Activated CD4-positive, alpha-beta memory T cell treated with anti-CD3 and anti-CD28 coated beads for 36 hours (primary cell): ENCODE measurements at places on chromosomes 16 and 17. TPM values are rescaled to one million over a fixed set of nuclear protein-coding genes. Genes with fewer than 3 reads are reported as not detected.
A peak's percentile ranks its signal among the peaks of the same experiment; 100 is the strongest.

The AOC2 gene
- 1.7 TPM for total RNA-seq

The NPIPA5 gene
- 11.5 TPM for total RNA-seq

The FBXO47 gene
- total RNA-seq: not detected

The KRT17 gene
- not detected for total RNA-seq

The PTGES3L gene
- total RNA-seq: 0.53 TPM

The PLLP gene
- not detected for total RNA-seq

The AP1G1 gene
- total RNA-seq: 65.9 TPM

The IGF2BP1 gene
- 0.29 TPM for total RNA-seq

The FOXL1 gene
- not detected for total RNA-seq

DNA sequence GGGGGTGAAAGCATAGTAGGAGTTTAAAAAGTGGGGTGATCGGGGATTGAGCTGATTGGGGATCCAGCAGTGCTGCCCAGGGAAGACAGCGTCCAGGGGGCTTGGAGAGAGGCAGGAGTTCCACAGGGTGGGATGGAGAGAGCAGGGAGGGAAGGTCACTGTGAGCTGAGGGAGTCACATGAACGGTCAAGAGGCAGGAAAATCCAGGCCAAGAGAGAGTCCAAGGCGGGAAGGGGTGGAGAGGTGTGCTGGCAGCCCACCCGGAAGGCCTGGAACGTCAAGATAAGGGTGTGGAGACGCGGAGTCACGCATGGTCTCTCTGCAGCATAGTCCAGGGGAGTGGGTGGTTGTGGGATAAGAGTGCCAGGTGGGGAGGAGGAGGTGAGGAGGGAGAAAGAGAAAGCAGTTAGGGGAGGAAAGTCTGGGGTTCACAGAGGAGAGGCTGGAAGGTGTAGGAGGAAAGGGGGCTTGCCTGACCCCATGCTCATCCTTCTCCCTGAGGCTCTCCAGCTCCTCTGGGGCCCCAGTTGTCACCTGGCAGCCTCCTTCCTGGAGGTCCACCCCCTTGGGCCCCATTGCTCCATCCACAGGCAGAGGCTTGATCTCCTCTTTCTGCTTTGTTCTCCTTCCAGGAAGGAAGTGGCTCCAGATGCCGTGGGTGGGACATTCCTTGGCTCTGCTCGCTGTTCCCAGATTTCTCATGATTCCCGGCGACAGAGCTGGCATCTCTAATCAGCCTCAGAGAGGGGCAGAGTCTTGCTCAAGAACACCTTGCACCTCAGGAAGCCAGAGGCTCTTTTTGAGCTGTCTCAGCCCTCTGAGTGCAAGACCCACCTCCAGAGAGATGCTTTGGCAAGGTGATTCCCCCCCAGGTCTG lies 28.7 kb downstream of the CCR7 start:
- no peaks in the 10 kb centered on the region for H3K27me3 ChIP-seq
- DNase-seq: no peak
- H3K27ac ChIP-seq: no peak overlapping the region
- peaks cover 6% of the 10 kb centered on the region for H3K36me3 ChIP-seq

DNA sequence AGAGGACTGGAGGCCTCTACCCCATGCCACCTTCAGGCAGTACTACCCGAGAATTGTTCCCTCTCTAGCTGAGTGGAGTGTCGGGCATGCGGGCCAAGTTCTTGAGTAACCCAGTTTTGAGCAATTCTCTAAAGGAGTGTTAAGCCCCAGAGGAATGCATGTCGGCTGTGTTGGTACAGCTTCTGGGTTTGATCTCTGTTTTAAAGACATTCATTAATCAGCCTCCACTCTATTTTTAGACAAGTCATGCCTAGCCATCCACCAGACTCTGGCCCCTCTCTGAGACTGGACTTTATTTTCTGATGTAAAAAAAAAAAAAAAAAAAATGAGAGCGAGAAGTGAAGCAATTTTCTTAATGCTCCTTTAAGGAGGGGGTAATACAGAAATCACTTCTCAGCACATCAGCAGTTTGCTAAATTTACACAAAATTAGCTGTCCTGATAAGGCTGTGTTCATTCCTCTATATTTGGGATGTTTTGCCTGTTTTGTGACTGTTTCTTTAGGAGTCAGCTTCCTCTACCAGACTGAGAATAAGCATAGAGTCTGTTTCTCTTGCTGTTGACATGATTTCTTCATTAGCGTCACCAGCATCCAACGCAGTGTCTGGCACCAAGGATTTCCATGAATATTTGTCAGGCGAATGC lies 88.7 kb downstream of the AXIN2 start:
- no peak overlapping the region for H3K4me3 ChIP-seq
- no peaks in the 10 kb centered on the region for H3K4me1 ChIP-seq
- H3K27me3 ChIP-seq: peaks cover 5% of the 10 kb centered on the region
- H3K36me3 ChIP-seq: no peaks in the 10 kb centered on the region
- no peak overlapping the region for H3K27ac ChIP-seq

DNA sequence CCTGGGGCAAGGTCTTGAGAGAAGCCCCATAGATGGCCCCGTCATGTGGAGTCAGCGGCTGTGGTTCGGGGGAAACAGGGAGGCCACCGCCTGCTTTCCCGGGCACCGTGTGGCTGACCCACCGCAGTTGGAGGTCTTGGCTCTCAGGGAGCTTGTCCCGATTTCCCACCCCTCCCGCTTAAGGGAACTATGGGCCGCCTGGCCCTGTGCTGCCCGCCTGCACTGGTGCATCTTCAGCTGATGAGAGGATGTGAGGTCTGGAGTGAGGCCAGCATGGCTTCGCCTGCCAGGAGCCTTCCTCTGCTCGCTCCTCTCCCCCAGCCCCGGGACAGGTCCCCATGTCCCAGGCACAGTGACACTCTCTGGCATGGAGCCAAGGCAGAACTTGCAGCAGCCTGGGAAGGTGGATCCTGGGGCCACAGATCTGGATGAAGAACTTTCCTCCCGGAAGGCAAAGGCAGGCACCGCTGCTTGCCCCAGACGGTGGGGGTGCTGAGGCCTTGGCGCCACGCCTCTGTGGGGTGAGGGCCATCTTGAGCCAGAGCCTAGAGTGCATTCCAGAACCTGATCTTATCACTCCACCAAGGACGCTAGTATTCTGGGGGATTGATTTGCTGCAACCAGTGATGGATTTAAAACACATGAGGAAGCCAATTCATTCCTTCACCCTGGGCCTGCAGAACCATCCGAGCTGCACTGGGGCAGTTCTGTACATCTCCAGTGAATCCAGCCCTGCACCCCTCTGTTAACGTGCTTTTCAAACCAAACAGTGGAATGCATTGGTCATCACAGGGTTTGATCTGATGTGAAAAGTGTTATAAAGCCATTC lies 178.6 kb upstream of the TNRC6C start:
- DNase-seq: no peak
- H3K27ac ChIP-seq: no peak overlapping the region
- H3K4me1 ChIP-seq: peaks cover 20% of the 10 kb centered on the region
- H3K27me3 ChIP-seq: no peaks in the 10 kb centered on the region
- H3K4me3 ChIP-seq: no peak overlapping the region

DNA sequence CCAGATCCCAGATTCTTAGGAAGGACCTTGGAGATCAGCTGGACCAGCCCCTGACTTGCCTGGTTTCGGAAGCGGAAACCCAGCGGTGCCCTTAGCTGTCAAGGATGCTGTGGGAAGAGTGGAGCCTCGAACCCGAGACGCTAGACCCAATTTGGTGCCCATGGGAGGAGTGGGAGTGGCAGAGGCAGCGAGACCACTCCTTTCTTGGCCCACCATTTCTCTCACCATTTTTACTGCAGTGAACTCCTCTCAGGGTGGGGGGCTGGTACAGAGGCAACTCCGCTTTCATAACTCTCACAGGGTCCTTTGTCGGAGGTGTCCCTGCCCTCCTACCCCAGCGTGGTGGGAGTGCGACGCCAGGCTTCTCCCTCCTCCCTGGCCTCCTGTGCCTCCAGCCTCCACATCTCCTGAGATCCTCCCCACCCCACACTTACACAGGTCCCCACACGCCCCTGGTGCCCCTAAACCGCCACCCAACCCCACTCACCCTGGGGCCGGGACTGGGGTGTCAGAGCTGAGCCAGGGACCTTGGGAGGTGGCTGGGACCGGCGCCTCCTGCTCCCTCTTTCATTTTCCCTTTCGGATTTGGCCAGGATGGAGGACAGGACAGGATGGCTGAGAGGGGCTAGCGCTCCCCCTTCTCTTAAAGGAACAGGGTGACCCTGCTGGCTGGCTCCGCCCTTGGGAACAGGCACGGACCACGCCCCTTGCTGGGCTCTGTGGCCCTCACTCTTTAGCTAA lies at the start of gene GJD3:
Gene GJD3 (minus strand): TSS at position 617 of the 741 bp plus-strand sequence. CDS start 922 bp downstream, outside the sequence.
- no peaks in the 10 kb centered on the region for H3K36me3 ChIP-seq
- DNase-seq: no peak
- peaks cover 14% of the 10 kb centered on the region for H3K27me3 ChIP-seq
- H3K4me3 ChIP-seq: peak within 1 kb of the TSS; percentile 69
- no peak within 1 kb of the TSS for H3K27ac ChIP-seq

GRCh38 chr17:73160980-73161630 lies 3.7 kb upstream of the SSTR2 start:
- H3K27ac ChIP-seq: no peak overlapping the region
- peaks cover 29% of the 10 kb centered on the region for H3K4me1 ChIP-seq
- no peak for DNase-seq
- peaks cover 60% of the 10 kb centered on the region for H3K27me3 ChIP-seq
- no peak overlapping the region for H3K4me3 ChIP-seq
- no peaks in the 10 kb centered on the region for H3K36me3 ChIP-seq

DNA sequence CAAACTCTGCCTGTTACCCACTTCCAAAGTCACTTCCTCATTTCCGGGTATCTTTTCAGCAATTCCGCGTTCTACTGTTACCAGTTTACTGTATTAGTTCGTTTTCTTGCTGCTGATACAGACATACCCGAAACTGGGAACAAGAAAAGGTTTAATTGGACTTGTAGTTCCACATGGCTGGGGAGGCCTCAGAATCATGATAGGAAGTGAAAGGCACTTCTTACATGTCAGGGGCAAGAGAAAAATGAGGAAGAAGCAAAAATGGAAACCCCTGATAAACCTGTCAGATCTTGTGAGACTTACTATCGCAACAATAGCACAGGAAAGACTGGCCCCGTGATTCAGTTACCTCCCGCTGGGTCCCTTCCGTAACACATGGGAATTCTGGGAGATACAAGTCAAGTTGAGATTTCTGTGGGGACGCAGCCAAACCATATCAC lies 30.9 kb downstream of the PAFAH1B1 start:
- peaks cover 32% of the 10 kb centered on the region for H3K36me3 ChIP-seq
- no peak overlapping the region for H3K27ac ChIP-seq
- DNase-seq: no peak
- peaks cover 60% of the 10 kb centered on the region for H3K4me1 ChIP-seq
- no peaks in the 10 kb centered on the region for H3K27me3 ChIP-seq

- no peak for DNase-seq
- peak overlapping the region; percentile 28 for H3K27ac ChIP-seq
- no peaks in the 10 kb centered on the region for H3K27me3 ChIP-seq
- no peak overlapping the region for H3K4me3 ChIP-seq
These were observed 11.1 kb downstream of the CCDC57 start for GRCh38 chr17:82201498-82201910.

GRCh38 chr16:49498666-49499413 lies 125.2 kb downstream of the C16orf78 start:
- no peaks in the 10 kb centered on the region for H3K27me3 ChIP-seq
- H3K27ac ChIP-seq: no peak overlapping the region
- no peak overlapping the region for H3K4me3 ChIP-seq
- H3K36me3 ChIP-seq: no peaks in the 10 kb centered on the region
- peak; percentile 7 for DNase-seq

DNA sequence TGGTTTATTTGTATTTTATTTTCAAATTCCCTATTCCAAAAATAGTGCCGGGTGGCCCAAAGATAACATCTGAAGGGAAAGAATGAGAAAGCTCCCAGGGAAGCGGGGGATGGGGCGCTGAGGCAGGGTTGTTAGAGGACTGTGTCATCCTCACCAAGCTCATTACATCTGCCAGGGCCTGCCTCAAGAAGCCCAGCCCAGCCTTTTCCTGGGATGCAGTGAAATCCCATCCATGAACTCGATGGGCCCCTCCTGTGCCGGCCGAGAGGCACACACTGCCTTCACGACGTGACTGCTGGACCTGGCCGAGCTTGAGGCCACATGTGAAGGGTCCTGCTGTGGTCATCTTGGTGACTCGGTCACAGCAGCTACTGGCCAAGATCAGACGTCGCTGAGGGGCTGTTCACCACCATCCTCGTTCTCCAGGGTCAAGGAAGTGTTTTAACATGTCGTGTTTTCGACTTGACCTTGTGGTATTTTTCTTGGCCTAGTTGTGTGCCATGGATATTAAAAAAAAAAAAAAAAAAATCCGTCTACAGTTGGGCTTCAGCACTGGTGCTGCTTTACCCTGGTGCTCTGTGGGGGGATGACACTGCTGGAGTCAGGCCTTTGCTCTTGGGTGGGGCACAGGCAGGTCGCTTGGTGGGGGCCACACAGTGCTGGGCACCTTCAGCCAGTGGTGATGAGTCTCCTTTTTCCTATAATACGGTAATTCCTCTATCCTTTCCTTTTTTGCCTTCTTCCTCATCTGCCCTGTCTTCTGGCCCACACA lies 4.9 kb downstream of the TIMM22 start:
- H3K4me1 ChIP-seq: peaks cover 27% of the 10 kb centered on the region
- no peak overlapping the region for H3K4me3 ChIP-seq
- no peaks in the 10 kb centered on the region for H3K27me3 ChIP-seq
- peak overlapping the region; percentile 47 for H3K27ac ChIP-seq

- no peak for DNase-seq
- H3K27me3 ChIP-seq: no peaks in the 10 kb centered on the region
- H3K4me3 ChIP-seq: no peak overlapping the region
- peaks cover 4% of the 10 kb centered on the region for H3K4me1 ChIP-seq
These were observed 510.2 kb downstream of the CDH13 start for GRCh38 chr16:83136924-83137323.

DNA sequence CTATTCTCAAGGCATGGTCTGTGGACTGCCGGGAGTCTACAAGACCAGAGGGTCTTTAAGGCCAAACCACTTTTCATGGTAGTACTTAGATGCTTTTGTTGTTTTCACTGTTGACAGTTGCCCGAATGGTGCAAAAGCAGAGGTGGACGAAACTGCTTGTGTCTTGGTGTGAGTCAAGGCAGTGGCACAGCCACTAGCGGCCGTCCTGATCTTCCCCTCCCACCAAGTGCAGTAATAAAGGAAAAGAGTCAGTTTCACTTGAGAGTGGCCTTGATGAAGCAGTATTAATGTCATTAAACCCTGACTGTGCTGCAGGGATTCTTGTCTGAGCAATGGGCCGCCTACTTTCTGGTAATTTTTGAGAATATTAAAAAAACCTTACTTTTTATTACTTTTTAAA lies 109.1 kb downstream of the PRKCA start:
- H3K36me3 ChIP-seq: peaks cover 1% of the 10 kb centered on the region
- no peaks in the 10 kb centered on the region for H3K27me3 ChIP-seq
- DNase-seq: peak; percentile 50
- H3K4me1 ChIP-seq: peaks cover 60% of the 10 kb centered on the region
- H3K4me3 ChIP-seq: no peak overlapping the region

- peaks cover 13% of the 10 kb centered on the region for H3K4me1 ChIP-seq
- no peaks in the 10 kb centered on the region for H3K36me3 ChIP-seq
- no peak for DNase-seq
- H3K27me3 ChIP-seq: no peaks in the 10 kb centered on the region
- H3K4me3 ChIP-seq: peak overlapping the region; percentile 11
- peak overlapping the region; percentile 23 for H3K27ac ChIP-seq
These were observed 33.9 kb upstream of the SEC14L1 start for GRCh38 chr17:77106874-77107358.

- H3K4me1 ChIP-seq: no peaks in the 10 kb centered on the region
- no peak overlapping the region for H3K27ac ChIP-seq
- DNase-seq: no peak
- no peak overlapping the region for H3K4me3 ChIP-seq
- no peaks in the 10 kb centered on the region for H3K27me3 ChIP-seq
- H3K36me3 ChIP-seq: no peaks in the 10 kb centered on the region
These were observed 203.0 kb upstream of the TNRC6C start for GRCh38 chr17:77755410-77755963.
